ENCODE measurements at places on chromosomes 5 and 9.

GRCh38 chr5:138639326-138639725 is 64.1 kb upstream of the HSPA9 start:
- DNase-seq = no peak

DNA sequence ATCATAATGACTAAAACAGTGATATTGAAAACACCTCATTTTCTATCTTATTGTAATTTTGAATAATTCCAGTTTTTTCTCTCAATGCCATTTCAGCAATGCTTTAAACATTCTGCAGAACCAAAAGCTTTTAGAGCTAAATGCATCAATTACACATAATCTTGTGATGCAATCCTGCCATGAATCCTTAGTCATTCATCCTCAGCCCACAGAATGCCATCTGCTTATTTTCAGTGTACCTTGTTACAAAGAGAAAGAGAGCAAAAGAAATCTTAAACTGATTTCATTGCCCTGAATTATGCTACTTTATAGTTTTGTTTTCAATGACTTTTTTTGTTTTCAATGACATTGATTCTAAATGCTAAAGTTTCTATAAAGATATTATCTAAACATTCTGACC is 1234.8 kb upstream of the C9orf72 start:
- DNase-seq = no peak

GRCh38 chr5:128480158-128480557 is 57.9 kb downstream of the FBN2 start:
- no peak for DNase-seq

DNA sequence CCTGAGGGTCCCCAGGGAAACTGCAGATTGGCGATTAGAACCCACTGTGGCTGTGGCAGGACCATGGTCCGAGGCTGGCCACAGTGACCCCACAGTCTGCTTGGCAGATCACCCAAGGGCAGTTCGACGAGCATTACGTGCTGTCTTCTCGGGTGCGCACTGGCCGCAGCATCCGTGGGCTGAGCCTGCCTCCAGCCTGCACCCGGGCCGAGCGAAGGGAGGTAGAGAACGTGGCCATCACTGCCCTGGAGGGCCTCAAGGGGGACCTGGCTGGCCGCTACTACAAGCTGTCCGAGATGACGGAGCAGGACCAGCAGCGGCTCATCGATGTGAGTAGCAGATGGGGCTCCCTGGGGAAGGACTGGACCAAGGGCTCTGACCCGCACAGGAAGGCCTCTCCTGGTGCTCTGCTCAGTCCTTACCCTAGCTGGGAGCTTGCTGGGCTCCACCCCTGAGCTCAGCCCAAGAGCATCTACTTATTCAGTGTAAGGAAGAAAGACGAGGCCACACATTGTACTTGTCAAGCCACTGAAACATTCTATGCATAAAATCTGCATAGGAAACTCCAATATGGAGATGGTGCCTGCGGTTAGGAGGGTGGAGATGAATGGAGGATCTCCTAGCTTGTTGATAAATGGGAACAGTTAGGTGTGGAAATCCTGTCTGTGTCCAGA is 21.9 kb downstream of the CKMT2 start:
- DNase-seq = no peak

GRCh38 chr9:76687861-76688391 is 76.3 kb upstream of the PCA3 start:
- DNase-seq = no peak

DNA sequence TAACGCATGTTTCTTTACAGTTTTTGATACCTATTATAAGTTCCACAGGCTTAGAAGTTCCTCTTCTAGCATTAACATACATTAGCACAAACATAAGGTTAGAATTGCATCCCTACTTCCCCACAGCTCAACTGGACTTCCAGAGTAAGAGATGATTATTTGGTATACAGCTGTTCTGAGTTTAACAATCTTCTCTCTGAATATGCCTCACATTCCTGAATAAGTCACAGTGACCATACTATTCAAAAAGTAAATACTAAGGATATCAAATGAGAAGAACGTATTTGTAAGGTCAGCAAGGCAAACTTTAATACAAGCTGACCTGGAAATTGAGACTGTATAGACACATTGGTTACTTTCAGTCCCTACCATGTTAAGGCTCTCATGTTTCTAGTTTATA is 21.3 kb downstream of the NR6A1 start:
- DNase-seq = no peak

GRCh38 chr9:88753691-88754367 is 218.9 kb downstream of the NXNL2 start:
- DNase-seq = no peak

DNA sequence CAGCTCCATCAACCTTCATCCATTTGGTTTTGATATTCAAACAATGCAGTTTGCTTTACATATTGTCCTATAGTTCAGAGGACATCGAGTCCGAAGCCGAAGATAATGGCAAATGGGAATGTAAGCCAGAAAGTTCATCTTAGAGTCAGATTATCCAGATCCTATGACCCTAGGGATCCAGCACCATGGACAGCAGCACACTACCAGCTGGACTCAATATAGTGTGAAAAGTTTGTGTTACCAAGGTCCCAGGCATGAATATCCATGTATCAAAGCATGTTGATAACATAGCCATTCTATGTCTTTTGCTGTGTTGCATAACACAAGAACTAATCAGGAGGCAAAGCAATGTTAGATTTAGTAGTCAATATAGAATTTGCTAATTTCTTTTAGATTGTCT is 46.3 kb downstream of the FSTL4 start:
- DNase-seq = no peak

Data from effector CD4-positive, alpha-beta T cell (primary cell).